ENCODE measurements at places on chromosomes 16 and 17.

DNA sequence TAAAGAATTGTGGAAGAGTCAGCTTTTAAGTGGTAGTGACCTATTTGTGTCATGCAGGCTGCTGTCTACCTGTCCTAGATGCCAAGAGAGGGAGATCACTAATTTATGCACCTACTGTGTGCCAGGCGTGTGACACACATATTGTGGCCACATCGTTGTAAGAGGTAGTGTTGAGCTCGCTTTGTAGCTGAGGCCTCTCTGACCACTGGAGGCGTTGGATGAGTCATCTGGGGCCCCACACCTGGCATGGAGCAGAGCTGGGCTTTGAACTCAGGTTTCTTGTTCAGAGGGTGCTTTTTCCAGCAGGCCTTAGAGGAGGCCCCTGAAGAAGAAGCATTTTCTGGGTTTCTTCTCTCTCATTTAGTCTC is 52.3 kb upstream of the LGALS9 start:
- DNase-seq: no peak

- no peak for DNase-seq
These were observed 23.6 kb downstream of the SEZ6 start for GRCh38 chr17:28982131-28982793.

GRCh38 chr17:34308371-34308770 is 10.9 kb upstream of the CCL8 start:
- DNase-seq: no peak

DNA sequence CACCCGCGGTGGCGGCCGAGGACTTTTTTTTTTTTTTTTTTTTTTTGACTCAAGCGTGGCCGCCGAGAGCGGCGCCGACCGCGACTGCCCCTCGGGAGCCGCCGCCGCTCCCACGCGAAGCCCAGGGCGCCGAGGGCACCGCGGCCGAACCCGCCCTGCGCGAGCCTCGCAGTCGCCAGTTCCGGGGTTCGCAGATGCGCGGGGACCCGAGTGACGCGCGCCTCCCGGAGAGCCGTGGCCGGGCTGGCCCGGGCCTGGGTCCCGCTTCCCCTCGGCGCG is 1.1 kb downstream of the METRNL start:
- no peak for DNase-seq

- no peak for DNase-seq
These were observed 14.3 kb downstream of the MLYCD start for GRCh38 chr16:83913245-83913633.

GRCh38 chr16:58476791-58477190 is 23.2 kb upstream of the NDRG4 start:
- no peak for DNase-seq

GRCh38 chr16:3983081-3983520 is 102.6 kb upstream of the CREBBP start:
- DNase-seq: no peak

GRCh38 chr17:64218066-64218465 is 45.0 kb downstream of the TEX2 start:
- no peak for DNase-seq
